ENCODE measurements at places on chromosomes 5 and 9.

DNA sequence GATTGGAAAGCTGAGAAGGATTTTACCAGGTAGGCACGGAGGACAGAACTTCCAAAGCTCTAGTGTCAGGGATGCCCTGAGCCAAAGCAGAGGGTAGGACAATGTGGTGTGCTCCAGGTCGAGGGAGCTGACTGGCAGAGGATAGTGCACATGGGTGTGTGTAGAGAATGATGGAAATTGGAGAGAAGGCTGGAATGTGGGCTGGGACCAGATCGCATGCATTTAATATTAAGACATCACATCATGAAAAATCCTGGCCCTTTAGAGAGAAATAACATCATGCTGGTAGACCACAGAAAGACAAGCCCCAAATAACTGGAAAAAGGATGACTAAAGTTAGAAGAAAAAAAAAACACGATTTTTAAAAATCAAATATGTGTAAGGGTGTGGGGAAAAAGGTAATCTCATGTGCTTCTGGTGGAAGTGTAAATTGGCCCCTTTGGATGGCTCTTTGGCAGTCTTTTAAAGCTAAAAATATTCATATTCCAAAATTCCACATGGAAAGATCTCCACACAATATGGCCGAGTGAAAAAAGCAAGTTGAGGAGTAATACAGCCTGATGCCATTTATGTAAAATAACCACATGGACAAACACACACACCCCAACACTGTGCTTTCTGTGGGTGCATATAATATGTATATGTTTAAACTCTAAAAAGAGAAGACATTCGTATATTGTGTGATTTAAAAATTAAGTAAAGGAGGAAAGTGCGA is 67.0 kb upstream of the TGFBR1 start:
- DNase-seq, result no peak

DNA sequence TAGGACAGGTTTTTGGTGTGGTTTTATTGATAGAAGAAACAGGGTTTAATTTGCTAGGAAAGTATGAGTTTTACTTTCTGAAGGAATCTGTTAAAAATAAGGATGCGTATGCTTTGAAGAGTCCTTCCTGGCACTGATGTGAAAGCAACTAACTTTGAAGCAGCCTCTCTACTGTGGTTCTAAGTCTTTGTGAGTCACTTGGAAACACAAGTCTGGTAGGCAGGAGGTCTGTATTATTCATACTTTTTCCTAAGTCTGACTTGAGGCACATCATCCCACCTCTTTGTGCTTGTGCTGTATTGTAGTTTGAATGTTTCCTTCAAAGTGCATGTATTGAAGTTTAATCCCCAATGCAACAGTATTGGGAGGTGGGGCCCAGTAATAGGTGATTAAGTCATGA is 129.0 kb downstream of the TAF11L14 start:
- DNase-seq, result no peak

DNA sequence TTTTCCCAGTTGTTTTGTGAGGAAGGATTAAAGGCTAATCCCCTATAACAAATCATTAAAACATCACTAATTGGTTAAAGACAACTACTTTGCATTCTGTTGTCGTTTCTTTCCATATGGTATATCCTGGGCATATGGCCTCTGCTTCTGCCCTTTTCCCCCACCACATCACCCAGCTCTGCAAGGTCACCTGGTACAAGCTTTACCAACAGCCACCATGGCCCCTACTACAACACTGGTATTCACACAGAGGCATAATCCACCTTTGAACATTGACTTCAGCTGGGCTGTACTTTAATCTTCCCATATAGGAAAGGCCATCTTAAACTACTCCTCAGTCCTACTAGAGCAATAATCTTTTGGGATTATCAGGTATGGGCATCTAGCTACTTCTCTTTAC is 866.1 kb downstream of the TLE4 start:
- no peak for DNase-seq

GRCh38 chr9:114513055-114513958 is 8.0 kb upstream of the WHRN start:
- no peak for DNase-seq

DNA sequence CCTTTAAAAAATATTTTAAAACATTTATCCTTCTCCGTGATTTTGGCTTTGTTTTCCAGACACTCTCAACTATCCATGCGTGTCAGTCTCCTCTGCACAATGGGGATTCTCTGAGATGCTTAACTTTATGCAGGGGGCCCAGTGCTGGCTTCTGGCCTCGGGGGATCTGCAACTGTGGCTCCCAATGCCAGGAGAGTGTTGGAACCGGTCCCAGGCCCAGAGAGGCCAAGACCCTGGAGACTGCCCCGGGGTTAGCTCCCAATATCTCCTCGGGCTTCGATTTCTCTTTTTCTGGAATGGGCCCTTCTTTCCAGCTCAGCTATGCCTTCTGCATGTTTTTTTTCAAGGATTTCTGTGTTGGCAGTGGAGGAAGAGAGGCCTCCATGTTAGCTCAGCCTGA is 20.1 kb upstream of the SARDH start:
- no peak for DNase-seq

GRCh38 chr5:130992621-130993020 is 172.4 kb downstream of the HINT1 start:
- DNase-seq, result no peak

DNA sequence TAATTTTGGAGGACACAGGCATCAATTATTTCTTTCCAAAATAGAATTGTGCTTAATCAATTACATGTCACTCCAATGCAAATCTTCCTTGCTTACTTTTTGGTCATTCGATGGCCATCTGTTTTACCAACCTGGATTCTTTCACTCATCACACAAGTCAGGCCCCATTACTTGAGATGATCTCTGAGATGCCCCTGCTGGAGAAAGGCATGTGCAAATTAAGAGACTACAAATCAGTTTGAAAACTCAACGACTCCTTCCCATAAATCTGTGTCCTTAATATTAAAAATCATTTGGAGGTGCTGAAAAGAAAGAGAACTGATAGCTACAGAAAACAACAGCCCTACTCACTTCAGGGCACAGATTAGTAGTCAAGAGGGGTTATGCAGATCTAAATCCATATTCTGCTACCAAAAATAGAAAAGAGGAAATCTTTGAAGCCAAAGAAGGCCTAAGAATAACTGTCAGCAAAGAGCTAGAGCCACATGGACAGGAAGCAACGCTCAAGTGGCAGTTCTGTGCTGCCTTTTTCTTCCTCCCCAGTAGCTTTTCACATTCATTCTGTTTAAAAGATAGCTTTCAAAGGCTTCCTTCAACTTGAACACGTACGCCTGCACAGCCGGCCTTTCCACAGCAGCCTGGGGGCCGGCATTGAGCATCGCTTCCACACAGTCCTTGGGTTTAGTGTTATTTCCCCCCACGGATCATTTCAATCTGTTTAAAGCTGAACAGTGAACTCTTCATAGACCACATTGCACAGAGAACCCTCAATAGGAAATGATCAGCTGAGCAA is 79.3 kb upstream of the MAP3K1 start:
- no peak for DNase-seq

- DNase-seq, result no peak
These were observed 3.2 kb downstream of the TERT start for GRCh38 chr5:1291611-1292080.

GRCh38 chr5:171596391-171596878 is 177.0 kb downstream of the FGF18 start:
- no peak for DNase-seq

DNA sequence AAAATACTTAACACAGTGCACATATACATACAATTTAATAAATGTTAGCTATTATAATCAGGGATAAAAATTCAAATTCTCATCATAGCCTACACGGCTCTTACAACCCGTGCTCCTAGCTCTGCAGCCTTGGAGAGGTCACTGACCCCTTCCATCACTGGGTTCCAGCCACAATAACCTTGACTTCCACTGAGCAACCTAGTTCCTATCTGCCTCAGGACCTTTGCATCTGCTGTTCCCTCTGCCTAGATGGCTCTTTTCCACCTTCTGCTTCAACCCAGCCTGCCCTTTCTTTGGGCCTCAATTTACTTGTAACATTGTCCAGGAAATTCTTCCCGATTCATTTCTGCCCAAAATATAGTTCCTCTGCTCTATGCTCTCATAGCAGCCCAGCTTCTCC is 8.9 kb upstream of the DELE1 start:
- DNase-seq, result no peak

GRCh38 chr9:37030611-37030939 is 3.5 kb downstream of the PAX5 start:
- DNase-seq, result no peak

DNA sequence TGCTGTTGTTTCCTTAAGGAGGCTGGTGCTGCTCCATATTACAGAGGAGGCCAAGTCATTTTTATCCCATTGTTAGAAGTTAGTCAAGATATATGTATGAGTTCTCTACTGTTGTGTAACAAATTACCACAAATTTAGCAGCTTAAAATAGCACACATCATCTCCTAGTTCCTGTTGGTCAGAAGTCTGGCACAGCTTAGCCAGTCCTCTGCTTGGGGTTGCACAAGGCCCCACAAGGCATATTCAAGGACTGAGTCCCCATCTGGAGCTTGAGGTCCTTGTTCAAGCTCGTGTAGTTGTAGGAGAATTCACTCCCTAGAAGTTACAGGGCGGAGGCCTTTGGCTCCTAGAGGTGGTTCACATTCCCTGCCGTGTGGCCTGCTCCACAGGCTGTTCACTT is 14.7 kb downstream of the MTAP start:
- no peak for DNase-seq

- DNase-seq, result no peak
These were observed 357.5 kb downstream of the TAF11L14 start for GRCh38 chr5:17991775-17992174.

All from cortex of kidney (tissue), 1 donor.